Esophagus squamous epithelium (tissue), 5 donors: ENCODE measurements at places on chromosomes 5 and 9.
A peak's percentile ranks its signal among the peaks of the same experiment; 100 is the strongest.

DNA sequence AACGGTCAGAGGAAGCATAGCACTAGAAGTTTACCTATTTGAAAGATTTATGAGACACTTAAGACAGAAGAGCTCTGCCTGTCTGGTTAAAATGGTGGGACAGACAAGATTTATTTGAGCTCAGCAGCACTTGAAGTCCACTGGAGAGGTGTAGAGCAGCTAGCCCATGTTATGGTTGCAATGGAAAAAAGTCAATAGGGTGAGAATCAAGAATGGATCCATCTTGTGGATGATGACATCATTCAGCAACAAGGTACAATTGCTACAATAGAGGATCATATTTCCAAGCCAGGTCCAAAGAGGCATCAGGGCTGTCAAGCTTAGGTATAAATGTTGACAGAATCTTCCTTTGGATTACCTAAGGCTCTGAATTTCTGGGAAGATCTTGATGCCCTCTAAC lies 21.1 kb upstream of the ZNF131 start:
- DNase-seq, result no peak

GRCh38 chr5:67679184-67679841 lies 482.7 kb upstream of the CD180 start:
- no peak for DNase-seq

- DNase-seq, result no peak
Observed at GRCh38 chr5:65121880-65122436, 353.2 kb downstream of the CWC27 start.

DNA sequence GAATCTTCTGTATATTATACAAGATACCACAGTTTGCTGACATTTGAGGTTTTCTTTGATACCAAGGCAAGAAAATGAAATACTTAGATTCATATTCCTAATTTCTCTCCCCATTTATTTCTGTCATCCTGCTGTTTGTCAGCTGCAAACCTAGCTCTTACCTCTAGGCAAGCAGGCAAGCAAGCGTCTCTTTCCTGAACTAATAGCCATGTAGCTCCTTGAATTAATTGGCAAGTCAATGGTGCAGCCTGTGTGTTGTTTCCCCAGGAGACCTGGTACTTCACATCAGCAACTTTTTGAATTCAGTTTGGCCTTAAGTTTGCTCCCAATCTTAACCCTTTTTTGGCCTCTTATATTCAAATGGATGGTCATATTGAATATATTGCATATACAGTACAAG lies 573.6 kb upstream of the ARRDC3 start:
- no peak for DNase-seq

- no peak for DNase-seq
Observed at GRCh38 chr9:79952401-79952800, 380.6 kb downstream of the TLE4 start.

DNA sequence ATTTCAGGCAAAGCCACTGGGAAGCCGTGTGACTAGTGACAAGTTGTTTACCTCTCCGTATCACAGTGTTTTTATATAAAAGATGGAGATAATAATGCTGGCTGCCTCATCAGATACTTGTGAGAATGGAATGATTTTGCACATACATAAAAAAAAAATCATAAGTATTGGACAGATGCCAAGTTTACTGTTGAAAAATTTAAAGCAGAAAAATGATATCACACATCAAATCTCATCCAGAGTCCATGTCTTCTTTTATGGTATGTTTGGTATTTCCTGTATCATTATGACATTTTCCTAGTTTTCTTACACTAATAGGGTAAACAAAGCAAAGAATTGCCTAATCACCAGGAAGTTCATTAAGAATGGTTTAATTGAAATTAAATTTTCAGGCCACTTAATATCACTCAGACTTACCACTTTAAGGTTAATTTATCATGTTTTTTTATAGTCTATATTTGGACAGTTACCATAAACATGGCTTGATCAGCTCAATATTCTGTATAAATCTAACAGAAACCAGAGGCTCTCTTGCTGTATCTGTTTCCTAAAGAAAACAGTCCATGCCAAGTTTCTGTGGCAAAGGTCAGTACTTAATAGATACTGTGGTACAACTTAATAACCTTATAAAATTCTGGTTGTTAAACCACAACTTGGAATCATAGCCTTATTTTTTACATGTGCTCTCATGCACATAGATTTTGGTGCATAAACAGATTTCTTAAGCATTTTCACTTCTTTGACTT lies 656.5 kb upstream of the RIOK2 start:
- no peak for DNase-seq

- DNase-seq, result no peak
Observed at GRCh38 chr5:13910637-13911288, 33.7 kb downstream of the DNAH5 start.

DNA sequence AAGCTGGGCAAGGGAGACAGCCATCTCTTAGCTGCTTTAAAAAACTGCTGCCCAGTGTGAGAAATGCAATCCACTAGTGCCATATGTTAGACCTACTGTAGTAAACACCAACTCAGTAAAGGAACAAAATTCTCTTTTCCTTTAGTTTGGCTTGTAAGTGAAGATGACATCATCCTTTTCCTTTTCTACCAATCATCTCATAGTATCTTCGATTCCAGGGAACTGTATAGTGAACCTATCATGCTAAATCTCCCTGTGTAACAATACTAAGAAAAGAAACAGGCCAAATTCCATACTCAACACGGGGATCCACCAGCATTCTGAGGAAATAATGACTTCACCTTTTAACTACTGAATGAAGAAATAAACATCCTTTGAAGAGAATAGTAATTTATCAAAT lies 100.1 kb downstream of the RAPGEF6 start:
- no peak for DNase-seq

GRCh38 chr5:176768174-176768970 lies 42.0 kb upstream of the UNC5A start:
- no peak for DNase-seq

DNA sequence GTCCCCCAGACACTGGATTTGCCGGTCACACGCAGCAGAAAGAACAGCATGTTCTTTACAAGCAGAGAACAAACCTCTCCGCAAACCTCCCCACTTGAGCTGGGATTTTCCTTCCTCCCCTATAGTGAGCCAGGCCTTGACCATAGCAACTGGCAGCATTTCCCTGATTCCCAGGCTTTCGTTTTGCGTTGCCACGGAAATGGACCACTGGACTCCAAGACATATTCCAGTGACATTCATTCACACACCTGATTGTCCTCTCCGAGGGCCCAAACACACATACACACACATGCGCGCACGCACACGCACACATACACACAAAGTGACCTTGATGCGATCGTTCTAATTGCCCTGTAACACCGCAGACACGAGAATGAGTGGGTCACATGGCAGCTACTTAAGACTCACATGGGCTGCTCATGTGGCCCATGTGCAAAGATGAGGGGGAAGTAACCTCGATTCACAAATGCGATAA lies 80.9 kb upstream of the CPEB4 start:
- DNase-seq, result no peak

- no peak for DNase-seq
Observed at GRCh38 chr9:95952471-95952870, 77.0 kb downstream of the ERCC6L2 start.

DNA sequence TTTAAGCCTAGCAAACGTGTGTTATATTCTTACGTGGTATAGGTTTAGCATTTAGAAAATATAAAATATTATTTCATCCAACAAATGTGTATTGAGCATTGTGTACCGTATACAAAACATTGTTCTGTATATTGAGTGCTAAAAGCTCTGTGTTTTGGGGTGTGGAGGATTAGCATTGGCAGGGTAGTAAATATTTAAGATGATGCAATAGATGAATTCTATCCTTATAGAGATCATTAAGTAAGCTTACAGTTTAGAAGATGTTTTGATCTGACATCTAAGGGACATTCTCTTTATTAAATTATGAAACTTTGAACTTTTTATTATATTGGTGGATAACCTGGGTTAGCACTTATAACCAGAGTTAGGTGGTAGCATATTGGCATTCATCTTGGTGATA lies 48.5 kb upstream of the GLIPR2 start:
- DNase-seq, result no peak

GRCh38 chr5:151574444-151574996 lies 16.6 kb downstream of the FAT2 start:
- DNase-seq, result no peak

DNA sequence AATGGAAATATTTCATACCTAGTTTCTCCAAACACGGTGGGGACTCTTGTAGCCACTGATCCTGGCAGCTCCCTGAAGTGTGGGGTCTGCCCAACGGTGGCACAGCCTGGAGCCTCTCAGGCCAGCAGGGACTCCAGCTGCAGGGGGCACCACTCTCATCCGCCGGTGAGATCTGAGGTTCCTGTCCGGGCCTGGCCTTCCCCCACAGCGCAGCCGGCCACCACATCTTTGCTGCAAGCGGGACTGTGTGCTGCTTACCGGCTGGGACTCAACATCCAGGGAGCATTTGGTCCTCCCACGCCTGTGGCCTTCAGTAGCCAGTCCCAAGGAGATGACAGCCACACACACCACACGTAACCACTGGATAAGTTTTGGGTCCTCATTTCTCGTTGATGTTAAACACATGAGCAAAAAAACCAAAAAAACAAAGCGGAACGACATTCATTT lies 7.7 kb upstream of the NKX2-5 start:
- no peak for DNase-seq

- DNase-seq, result no peak
Observed at GRCh38 chr5:149062371-149063016, 368 bp downstream of the SH3TC2 start.

- no peak for DNase-seq
Observed at GRCh38 chr9:28001096-28001495, 427.8 kb upstream of the C9orf72 start.

DNA sequence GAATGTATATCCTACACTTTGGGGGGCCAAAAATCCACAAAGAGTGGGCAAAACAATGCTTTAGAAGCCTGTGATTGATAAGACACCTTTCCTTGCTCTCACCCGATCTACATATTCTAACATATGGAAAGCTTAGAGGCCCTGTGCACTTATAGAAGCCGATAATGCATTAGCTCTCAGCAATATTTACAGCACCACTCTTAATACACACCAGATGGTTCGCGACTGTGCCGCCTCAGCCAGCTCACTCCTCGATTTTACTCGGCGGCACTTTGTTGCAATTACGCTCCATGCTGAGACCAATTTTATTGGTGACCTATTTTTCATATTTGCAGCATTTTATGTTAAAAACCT lies 18.8 kb downstream of the NR2F1 start:
- DNase-seq, result no peak

GRCh38 chr5:156686380-156686779 lies 163.7 kb upstream of the PPP1R2B start:
- DNase-seq, result no peak

- peak; percentile 14 for DNase-seq
Observed at GRCh38 chr9:37466037-37466709, 923 bp upstream of the ZBTB5 start.

DNA sequence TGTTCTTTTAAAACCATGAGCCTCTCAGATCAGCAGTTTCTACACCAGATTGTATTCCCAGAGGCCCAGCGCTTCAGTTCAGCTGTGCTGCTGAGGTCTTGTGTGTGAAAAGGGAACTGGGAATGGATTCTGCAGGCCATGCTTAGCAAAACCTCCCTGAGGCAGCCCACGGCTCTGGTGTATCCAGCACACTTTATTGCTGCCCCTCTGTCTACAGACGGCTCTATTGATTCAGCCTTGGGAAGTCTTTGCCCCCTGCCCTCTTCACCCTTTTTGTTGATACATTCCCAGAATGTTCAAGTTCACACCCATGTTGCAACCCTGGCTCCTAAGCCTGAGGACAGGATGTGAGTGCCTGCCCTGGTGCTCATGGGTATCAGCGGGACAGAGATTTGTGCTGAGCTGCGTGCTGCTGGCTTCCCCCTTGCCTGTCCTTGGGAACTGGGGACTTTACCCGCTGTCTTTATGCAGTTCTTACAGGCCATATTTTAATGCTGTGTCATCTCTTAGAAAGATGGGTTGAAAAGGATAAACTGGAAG lies 37.3 kb downstream of the ARHGAP26 start:
- no peak for DNase-seq

DNA sequence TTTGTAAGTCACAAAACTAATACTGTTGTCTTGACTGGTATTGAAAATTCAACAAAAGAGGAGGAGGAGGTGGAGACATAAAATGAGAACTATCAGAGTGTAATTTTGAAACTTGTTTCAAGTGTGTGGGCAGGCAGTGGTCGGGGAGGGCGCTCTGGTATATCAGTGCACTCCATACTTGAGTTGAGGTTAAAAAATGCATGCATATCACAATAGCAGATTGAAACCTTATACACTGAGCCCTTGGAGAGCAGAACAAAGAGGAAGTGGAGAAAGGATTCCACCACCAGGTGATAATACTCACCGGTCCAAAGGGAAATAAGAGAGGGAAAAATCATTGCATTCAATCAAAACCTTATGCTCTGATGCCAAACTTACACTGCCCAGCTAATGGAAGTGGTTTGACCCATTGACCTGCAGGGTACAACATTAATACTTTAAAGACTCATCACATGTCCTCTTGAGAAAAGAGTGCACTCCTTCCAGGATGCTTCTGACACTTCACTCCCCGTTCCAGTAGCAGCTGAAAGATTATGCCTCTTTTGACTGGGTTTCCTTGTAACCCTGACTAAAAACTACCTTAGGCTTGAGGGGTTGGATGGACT lies 79.5 kb upstream of the FAM169A start:
- DNase-seq, result no peak

GRCh38 chr9:87742813-87743428 lies 17.0 kb downstream of the CTSL start:
- DNase-seq, result no peak
